ENCODE measurements at places on chromosomes 12 and 14.

GRCh38 chr12:108126990-108127501 is 2.0 kb upstream of the WSCD2 start:
- no peak for DNase-seq

DNA sequence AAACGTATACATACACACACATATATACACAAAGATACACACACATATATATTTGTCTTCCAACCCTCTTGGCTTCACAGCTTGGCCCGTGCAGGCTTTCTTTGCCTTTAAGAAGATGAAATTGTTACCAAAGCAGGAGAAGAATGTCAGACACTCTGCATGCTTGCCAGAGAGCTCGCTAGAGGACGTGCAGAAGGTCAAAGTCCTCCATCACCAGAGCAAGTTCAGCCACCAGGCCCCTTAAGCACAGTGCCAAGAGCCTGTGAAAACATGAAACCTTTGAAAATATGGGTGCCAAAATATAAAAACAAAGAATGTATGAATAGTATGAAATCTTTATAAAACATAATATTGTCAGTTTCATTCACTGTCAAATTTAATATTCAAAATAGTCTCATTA is 14.9 kb upstream of the MCRS1 start:
- no peak for DNase-seq

GRCh38 chr12:23290627-23291330 is 658.7 kb downstream of the SOX5 start:
- no peak for DNase-seq

DNA sequence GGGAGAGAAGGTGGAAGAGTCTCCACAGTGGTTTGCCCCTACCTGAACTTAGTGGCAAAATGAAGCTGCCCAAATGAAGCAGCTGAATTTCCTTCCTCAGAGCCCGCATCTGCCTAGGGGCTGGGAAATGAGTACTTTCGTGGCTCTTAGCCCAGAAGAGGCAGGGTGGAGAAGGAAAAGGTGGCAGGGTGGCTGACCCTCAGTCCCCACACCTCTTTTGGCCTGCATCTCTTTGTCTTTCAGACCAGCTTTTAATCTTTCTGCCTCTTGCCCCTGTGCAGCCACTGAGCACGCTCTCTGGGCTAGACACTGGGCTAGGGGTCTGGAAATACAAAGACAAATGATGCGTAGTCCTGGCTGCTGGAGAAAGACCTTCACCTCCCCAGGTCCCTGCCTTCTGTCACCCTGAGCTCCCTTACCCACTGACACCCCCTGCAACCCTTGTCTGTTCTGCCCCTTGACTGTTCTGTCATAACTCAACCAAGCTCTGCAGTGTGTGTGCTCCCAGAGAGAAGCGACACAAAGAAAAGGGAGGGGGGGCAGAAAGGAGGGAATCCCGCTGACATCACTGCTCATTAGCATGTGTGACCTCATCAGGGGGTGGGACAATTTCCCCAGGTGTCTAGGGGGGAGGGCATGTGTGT is 371 bp upstream of the REM2 start:
- DNase-seq, result peak; percentile 66

DNA sequence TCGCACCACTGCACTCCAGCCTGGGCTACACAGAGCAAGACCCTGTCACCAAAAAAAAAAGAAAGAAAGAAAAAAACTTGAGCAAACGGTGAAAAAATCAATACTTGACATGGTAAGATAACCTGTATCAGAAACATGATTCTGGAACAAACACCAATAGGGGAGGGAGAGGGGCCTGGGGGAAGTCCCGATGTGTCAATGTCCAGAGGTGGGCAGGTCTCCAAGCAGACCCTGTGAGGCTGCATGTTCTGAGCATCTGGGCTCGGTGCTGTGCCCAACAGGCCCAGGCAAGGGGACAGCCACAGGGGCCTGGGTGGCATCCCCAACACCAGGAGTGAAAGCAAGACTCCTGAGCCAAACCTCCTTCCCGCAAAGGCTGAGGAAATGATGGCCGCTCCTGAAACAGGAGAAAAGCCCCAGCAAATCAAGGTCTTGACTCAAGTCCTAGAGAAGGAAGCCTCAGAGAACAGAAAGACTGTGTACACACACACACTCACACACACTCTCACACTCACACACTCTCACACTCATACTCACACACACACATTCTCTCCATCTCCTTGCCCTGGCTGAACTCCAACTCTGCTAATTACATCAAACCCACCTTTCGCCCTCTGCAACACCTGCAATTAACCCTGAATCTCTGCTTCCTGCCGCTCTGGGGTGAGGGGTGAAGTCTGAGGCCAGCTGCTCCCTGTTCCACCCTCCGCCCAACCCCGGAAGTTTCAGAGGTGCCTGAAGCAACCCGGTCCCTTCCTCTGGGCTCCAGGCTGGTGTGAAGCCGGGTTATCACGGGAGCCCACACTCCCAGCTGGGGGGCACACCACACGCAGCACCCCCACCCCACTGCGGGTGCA is 20.4 kb downstream of the CCDC88C start:
- no peak for DNase-seq

DNA sequence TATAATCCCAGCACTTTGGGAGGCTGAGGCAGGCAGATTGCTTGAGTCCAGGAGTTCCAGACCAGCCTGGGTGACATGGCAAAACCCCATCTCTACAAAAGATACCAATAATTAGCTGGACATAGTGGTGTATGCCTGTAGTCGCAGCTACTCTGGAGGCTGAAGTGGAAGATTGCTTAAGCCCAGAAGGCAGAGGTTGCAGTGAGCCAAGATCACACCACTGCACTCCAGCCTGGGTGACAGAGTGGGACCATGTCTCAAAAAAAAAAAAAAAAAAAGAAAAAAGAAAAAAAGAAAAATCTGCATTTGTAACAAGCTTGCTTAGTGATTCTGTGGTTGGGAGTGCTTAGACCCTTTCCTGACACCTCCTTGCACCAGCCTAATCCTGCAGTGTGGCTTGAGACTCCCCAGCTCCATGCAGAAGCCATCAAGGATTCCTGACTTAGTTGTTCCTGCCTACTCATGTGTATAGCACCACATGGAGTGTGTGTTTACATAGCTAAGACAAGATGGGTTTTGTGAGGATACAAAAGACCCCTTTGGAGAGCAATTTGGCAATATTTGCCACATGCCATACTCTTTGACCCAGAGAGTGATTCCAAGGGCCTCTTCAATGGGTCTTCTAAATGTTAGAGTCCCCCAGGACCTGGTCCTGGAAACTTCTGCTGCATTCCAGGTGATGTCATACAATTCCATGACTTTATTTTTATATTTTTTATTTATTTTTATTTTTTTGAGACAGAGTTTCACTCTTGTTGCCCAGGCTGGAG is 5.1 kb upstream of the TMED10 start:
- no peak for DNase-seq

DNA sequence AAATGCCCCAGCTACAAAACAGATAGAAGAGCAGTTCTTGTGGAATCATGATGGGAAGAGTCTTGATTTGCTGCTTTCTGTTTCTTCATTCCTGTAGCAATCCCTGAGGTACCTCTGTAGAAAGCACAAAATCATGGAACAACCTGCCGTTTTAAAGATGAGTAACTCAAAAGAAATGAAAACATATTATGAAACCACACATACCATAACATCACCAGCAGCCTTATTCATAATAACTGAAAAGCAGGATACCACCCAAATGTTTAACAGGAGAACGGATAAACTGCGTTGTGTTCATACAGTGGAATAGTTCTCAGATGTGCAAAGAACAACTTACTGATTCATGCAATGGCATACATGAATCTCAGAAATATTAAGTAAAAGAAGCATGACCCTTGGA is 188.1 kb downstream of the RGS6 start:
- DNase-seq, result no peak

- peak; percentile 94 for DNase-seq
Observed at GRCh38 chr12:104578453-104578852, 121.7 kb downstream of the CHST11 start.

DNA sequence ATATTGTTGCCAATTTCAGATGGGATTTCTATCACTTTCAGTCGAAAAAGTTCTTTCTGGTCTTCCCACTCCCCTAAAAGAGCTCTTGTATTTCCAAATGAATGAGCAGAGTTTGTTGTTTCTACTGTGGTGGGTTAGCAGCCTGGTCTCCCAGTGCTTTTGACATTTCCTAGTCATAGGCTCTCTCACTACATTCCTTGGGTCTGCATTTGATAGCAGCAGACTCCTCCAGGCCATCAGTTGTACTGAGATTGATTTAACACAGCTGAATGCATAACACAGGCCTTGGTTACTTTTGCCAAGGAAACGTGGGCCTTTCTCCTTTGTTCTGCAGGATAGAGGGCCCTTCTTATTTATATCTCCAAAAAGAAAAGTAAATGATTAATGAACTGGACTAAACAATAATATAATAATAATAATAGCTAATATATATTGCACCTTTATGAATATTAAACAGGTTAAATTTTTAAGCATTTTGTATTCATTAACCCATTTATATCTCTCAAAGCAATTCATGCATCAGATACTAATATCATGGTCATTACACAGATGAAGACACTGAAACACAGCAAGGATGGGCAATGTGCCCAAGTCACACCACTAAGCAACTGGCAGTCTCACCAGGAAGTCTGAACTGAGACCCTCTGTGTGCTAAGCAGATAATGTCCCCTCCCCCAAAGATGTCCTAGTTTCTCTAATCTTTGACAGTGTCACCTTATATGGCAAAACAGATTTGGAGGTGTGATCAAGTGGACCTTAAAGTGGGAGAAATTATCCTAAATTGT is 1579.2 kb downstream of the AACS start:
- DNase-seq, result no peak

GRCh38 chr12:124321040-124321481 is 26.2 kb downstream of the RFLNA start:
- peak; percentile 62 for DNase-seq

GRCh38 chr12:121248622-121249021 is 38.7 kb downstream of the P2RX4 start:
- DNase-seq, result no peak

GRCh38 chr14:85187521-85187920 is 342.4 kb upstream of the FLRT2 start:
- DNase-seq, result no peak

DNA sequence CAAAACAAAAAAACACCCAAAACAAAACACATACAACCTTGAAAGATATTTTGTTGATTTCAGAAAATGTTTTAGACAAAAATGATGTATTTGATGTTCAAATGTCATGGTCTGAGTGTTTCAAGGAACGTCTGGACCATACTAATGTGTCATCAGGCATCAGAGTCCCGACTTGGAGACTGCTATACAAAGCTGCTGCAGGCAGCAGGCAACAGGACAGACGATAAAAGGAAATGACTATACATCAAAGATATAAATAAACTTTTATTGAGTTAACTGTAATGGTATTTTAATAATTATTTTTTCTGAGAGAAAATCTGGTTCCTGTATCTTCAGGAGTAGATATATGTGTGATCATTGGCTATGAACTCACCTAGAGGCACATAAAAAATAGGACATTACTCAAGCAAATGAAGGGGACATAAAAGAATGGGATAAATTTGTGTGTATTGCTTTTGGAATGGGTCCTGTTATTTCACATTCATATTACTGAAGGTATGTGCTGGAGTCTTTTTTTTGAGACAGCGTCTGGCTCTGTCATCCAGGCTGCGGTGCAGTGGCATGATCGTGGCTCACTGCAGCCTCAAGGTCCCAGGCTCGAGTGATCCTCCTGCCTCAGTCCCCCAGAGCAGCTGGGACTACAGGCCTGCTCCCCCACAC is 87.3 kb upstream of the HECTD1 start:
- no peak for DNase-seq

GRCh38 chr12:69916544-69917235 is 91.7 kb downstream of the MYRFL start:
- peak; percentile 33 for DNase-seq
